ENCODE measurements at places on chromosomes 11 and 22.

DNA sequence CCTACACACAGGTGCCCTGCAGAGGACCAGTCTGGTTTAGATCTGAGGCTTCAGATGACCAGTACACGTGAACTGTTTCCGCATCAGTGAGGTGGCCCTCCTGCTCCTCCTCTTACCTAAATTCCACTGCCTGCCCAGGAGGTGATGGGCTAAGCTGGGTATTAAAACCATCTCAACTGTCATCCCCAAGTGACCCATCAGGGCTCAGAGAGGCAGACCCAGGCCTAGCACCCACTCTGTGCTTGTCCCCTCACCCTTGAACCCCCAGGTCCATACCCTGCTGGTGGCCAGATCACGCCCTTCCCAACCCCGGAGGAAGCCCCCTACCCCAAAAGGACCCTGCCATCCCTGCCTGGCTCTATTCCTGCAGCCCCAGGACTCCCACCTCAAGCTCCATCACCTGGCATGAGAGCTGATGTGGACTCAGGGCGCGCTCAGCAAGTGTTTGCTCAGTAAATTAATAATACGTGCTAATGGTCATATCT, 21.3 kb downstream of the RSPH14 start:
- no peak for DNase-seq

DNA sequence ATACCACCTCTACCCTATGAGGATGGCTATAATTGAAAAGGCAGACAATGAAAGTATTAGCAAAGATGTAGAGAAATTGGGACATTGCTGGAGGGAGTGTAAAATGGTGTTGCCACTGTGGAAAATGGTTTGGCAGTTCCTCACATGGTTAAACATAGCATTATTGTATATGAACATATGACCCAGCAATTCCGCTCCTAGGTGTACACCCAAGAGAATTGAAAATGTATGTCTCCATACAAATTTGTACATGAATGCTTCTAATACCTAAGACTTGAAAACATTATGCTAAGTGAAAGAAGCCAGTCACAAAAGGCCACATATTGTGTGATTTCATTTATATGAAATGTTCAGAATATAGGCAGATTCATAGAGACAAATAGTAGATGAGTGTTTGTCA, 10.0 kb downstream of the SLCO2B1 start:
- no peak for DNase-seq

- no peak for DNase-seq
Measured at GRCh38 chr11:77322506-77322905, 21.0 kb upstream of the GDPD4 start.

GRCh38 chr11:105447936-105448702, 161.8 kb upstream of the GRIA4 start:
- DNase-seq: no peak

- DNase-seq: no peak
Measured at GRCh38 chr22:43118953-43119458, 8.5 kb downstream of the BIK start.

DNA sequence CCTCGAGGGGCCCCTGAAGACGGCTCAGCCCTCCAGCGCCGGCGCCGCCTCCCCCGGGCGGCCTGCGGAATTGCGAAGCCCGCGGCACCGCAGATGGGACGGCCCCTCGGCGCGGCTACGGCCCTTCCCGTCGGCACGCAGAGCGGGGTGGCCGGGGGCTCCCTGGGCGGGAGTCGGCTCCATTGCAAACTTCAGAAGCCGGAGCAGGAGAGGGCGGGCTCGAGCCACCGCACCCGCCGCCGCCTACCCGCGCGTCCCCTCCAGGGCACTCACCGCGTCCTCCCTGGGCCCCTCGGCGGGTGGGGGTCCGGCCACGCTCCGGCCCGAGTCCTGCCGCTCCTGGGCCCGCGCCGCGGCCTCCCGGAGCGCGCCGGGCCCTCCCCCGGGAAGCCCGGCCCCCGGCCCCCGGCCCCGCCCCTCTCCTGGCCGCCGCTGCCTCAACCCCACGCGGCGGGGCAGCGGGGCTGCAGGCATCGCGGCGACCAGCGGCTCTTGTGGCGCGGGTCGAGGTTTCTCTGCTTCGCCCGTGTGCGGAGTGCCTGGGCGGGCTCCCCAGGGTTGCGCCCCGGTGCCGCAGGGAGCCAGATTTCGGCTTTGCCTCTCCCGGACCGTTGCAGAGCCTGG, at the start of gene PACSIN3:
Gene PACSIN3 (minus strand): TSS at position 359 of the 624 bp plus-strand sequence. CDS start 3,707 bp downstream, outside the sequence.
- peak; percentile 35 for DNase-seq

DNA sequence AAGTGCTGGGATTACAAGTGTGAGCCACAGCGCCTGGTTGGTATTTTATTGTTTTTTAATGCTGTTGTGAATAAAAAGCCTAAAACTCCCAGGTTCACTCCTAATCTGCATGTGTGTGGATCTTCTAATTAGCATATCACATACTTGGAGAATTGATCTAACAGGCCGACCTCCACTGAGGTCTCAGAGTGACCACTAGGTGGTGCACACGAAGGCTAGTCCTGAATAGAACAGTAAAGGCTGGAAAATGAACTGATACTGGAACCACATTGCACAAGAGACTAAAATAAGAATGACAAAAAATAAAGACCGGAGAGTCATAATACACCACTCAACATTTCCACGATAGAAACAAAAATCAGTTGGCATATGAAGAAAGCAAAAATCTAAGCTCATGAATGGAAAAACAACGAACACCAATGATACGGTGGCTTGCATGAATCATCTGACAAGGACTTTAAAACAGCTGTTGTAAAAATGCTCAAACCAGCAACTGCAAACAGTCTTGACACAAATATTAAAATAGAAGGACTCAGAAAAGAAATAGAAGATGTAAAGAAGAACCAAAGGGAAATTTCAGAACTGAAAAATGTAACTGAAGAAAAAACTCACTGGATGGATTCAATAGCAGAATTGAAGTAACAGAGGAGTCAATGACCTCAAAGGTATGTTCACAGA, 19.2 kb downstream of the PIM3 start:
- peak; percentile 28 for DNase-seq

- DNase-seq: no peak
Measured at GRCh38 chr11:86988351-86988881, 33.2 kb upstream of the FZD4 start.

DNA sequence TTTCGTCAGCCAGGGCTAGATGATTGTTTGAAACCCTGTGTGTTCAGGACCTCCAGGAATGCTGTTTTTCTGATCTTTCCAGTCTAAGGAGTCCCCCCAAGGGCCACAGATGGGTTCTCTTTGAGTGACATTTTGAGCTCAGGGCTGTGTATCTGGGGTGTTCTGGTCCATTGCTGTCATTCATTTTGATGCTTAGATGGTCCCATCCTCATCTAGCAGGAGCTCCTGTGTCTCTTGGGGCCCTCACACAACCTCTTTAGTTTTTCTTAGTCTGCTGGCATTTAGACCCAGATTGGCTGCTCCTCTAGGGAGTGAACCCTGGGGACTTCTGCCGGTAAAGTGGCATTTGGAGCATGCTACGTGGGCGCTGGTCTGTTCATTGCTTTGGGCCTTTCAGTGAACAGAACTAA, 39.1 kb downstream of the MED15 start:
- DNase-seq: no peak

GRCh38 chr11:1218256-1218787, 4.5 kb upstream of the MUC5B start:
- DNase-seq: no peak

DNA sequence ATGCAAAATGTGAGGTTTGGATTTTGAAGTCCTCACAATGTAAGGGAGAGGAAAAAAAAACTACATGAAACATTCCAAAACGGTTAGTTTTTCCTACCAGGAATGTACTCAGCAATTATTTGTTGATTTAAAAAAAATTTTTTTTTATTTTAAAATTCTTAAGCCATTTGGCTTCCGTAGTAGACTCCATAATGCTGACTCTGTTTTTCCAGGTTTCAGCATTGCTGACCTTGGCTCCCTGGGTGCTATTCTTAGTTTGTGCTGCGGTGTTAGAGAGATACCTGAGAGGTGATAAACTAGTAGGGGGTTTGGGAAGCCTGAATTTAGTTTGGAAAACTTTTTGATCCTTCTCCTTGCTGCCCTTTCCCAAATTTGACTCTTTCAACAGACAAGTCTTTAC, 10.6 kb downstream of the STT3A start:
- DNase-seq: no peak

GRCh38 chr11:95671768-95672167, 117.8 kb downstream of the FAM76B start:
- no peak for DNase-seq

GRCh38 chr22:36822581-36822980, 5.7 kb upstream of the PVALB start:
- DNase-seq: no peak

- DNase-seq: no peak
Measured at GRCh38 chr11:45756384-45757010, 48.5 kb upstream of the SLC35C1 start.

DNA sequence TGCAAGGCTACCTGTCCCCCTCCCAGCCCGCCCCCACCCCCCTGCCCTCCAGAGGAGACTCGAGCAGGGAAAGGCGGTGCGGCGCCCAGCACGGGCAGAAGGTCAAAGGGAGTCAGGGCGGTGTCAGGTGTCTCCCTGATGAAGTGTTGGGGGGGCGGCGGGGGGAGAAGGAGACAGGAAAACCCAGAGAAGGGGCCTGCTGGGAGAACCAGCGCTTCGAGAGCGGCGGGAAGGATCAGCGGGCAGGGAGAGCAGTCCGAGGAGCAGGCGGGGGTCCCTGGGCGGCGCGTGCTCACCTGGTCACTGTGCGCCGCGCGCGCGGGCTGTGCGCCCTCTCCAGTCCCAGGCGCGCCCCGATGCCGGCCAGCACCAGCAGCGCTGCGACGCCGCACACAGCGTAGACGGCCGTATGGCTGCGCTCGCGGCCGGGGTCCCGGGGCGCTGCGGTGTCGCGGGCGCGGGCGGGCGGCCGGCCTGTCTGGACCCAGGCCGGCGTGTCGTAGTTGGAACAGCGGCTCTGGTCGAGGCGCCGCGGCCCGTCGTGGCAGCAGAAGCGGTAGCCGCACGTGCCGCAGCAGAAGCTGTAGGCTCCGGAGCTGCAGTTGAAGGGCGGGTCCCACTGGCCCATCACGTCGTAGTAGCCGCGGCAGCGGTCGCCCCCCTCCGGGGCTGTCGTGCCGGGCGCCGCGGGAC, 886 bp downstream of the SHISA8 start:
- DNase-seq: no peak

DNA sequence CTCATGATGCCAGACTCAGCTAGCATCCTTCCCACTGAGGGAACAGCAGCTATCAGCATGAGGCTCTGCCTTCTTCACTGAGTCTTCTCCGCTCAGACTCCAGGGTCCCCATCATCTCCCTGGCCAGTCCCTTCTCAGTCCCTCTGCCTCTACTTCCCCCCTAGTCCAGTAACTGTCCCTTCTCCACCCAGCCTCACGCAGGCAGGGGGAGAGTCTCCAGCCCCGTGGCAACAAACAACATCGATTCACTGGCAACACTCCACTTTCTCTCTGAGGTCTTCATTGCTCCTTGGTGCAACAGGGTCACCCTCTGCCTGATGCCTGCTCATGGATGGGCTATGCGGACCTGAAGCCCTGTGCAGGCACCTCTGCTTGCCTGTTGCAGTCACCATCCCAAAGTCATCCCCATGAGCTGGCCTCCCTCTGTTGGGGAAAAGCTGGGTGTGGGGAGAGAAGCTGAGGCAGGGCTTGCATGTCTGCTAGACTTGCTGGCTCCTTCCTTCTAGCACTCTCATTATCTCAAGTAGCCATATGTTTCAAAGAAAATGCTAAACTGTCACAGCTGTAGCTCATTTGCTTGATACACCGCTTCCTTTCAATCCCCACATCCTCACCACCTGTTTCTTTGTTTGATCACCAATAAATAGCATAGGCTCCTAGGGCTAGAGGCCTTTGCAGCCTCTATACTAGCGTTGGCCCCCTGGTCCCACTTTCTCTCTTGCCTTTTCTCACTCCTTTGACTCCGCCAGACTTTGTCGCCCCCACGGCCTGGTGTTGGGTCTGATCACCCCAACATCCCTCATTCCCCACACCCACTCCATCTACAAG, 4.3 kb upstream of the BCR start:
- DNase-seq: no peak

GRCh38 chr11:124070915-124071622, 29.9 kb upstream of the OR10G7 start:
- DNase-seq: peak; percentile 47

- DNase-seq: no peak
Measured at GRCh38 chr22:50456466-50457234, 18.2 kb downstream of the SBF1 start.

DNA sequence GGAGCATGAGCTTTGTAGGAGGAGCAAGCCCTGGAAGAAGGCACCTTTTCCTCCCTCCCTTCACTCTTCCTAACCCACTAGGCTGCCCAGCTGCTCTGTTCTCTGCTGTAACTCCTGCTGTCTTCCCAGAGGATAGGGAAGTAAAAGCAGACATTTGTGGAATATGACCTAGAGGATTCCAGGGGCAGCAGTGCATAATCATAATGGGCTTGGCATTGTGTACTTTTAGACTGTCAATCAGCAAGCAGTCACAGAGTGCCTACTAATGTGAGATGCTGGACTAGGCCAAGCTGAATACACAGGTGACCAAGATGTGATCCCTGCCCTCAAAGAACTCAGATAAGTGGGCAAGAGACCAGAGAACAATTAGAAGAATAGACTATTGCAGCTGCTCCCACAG, 133.0 kb downstream of the NAV2 start:
- no peak for DNase-seq

- no peak for DNase-seq
Measured at GRCh38 chr11:67280788-67281551, 8.1 kb upstream of the ANKRD13D start.

- no peak for DNase-seq
Measured at GRCh38 chr22:35045451-35045850, 20.5 kb upstream of the ISX start.

DNA sequence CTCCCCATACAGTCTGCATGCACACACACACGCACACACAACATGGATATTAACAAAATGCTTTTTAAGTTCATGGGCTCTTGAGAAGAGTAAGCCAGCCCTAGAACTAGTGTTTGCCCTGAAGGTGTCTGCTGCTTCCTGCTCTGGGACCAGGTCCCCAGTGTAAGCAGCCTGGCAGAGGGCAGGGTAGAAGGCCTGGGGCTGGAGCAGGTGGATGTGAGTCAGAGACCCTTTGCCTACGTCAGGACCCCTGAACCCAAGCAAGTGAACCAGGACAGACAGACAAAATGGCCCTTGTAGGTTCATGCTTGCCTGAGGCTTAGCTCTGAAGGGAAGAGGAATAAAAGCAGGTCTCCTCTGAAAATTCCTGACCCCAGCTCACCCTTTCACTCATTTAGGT, 357.9 kb downstream of the TBC1D22A start:
- DNase-seq: no peak

GRCh38 chr11:128503245-128503991, 83.9 kb downstream of the ETS1 start:
- peak; percentile 41 for DNase-seq

DNA sequence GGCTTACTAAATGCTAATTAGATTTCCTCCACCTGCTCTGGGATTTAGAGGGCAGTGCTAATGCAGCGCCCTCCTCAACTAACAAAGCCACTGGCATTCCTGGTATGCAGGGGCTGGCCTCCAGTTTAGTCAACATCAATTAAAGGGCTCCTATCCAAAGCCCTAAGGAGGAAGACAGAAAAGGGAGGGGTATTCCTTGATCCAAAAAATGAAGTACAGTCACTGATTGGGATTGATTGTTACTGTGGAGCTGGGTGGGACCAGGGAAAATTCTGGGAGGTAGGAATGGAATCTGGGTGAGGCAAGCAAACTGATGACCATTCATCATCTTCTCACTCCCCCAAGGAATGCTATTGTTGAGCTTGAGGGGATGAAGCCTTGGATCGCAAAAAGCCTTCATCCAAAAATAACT, 52.2 kb downstream of the GAB2 start:
- DNase-seq: no peak
